ENCODE measurements at places on chromosomes 4 and X. TPM values are rescaled to one million over a fixed set of nuclear protein-coding genes. Genes with fewer than 3 reads are reported as not detected.

CNGA2 gene
- polyA plus RNA-seq = not detected

SLC2A9 gene
- not detected for polyA plus RNA-seq

SUPT20HL2 gene
- polyA plus RNA-seq = not detected

GAGE12C gene
- not detected for polyA plus RNA-seq

MID1 gene
- polyA plus RNA-seq = 45.1 TPM

TDO2 gene
- polyA plus RNA-seq = not detected

CCDC120 gene
- 0.52 TPM for polyA plus RNA-seq

GAGE12D gene
- polyA plus RNA-seq = not detected

ARMCX6 gene
- 75.8 TPM for polyA plus RNA-seq

EBP gene
- 134 TPM for polyA plus RNA-seq

TSR2 gene
- 20.1 TPM for polyA plus RNA-seq

MAGEA4 gene
- polyA plus RNA-seq = not detected

TCEAL2 gene
- 76.8 TPM for polyA plus RNA-seq

Data from Purkinje cell (primary cell).